Muscle of back (tissue), 13 donors: ENCODE measurements at places on chromosomes 1 and 21. TPM values are rescaled to one million over a fixed set of nuclear protein-coding genes. Genes with fewer than 3 reads are reported as not detected.

The CACNA1E gene
- polyA plus RNA-seq: 0.22 TPM

The FAM3B gene
- 0.42 TPM for polyA plus RNA-seq

The ACTN2 gene
- polyA plus RNA-seq: 1,801 TPM

The DCAF8 gene
- polyA plus RNA-seq: 122 TPM

The PLA2G2F gene
- not detected for polyA plus RNA-seq

The S100PBP gene
- 31.5 TPM for polyA plus RNA-seq

The PARP1 gene
- 97.4 TPM for polyA plus RNA-seq

The KCND3 gene
- 1.2 TPM for polyA plus RNA-seq

The MX1 gene
- 4.8 TPM for polyA plus RNA-seq

The CLEC20A gene
- not detected for polyA plus RNA-seq

The TMEM54 gene
- polyA plus RNA-seq: 4.6 TPM

The OR10Z1 gene
- polyA plus RNA-seq: 0.04 TPM

The C1orf21 gene
- 47.8 TPM for polyA plus RNA-seq

The ZNF687 gene
- 12.6 TPM for polyA plus RNA-seq

The SELENBP1 gene
- 34.9 TPM for polyA plus RNA-seq
